Sigmoid colon (tissue), 7 donors: ENCODE measurements at places on chromosomes 13 and 19. TPM values are rescaled to one million over a fixed set of nuclear protein-coding genes. Genes with fewer than 3 reads are reported as not detected.

DNA sequence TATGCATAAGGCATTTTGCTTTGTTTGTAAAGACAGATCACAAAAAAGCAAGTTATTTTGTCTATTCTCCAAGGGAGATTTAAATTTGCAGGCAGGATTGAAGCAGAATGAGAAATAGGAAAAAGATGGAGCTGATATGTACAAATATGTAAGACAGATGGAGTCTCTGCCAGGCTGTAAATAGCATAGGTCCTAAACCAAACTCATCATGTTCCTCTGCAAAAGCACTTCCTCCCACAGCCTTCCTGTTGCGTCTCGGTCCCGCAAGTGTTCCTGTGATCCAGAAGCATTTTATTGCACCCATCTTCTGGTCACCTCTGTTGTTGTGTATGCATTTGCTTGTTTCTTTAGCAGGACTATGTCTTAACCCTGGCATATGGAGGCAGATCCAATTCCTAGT is 95.7 kb upstream of the CLDN10 start:
- H3K36me3 ChIP-seq: no peaks in the 10 kb centered on the region
- DNase-seq: no peak
- no peaks in the 10 kb centered on the region for H3K4me1 ChIP-seq
- H3K4me3 ChIP-seq: no peak overlapping the region
- H3K27me3 ChIP-seq: no peaks in the 10 kb centered on the region
- no peak overlapping the region for H3K27ac ChIP-seq

GRCh38 chr13:30846311-30846710 is 59.8 kb upstream of the MEDAG start:
- H3K4me3 ChIP-seq: no peak overlapping the region
- H3K27ac ChIP-seq: no peak overlapping the region
- H3K4me1 ChIP-seq: no peaks in the 10 kb centered on the region
- H3K27me3 ChIP-seq: no peaks in the 10 kb centered on the region
- no peak for DNase-seq
- no peaks in the 10 kb centered on the region for H3K36me3 ChIP-seq

GRCh38 chr19:1010586-1011510 is 10.1 kb downstream of the TMEM259 start:
- no peak overlapping the region for H3K27ac ChIP-seq
- H3K4me3 ChIP-seq: no peak overlapping the region
- no peaks in the 10 kb centered on the region for H3K27me3 ChIP-seq

DNA sequence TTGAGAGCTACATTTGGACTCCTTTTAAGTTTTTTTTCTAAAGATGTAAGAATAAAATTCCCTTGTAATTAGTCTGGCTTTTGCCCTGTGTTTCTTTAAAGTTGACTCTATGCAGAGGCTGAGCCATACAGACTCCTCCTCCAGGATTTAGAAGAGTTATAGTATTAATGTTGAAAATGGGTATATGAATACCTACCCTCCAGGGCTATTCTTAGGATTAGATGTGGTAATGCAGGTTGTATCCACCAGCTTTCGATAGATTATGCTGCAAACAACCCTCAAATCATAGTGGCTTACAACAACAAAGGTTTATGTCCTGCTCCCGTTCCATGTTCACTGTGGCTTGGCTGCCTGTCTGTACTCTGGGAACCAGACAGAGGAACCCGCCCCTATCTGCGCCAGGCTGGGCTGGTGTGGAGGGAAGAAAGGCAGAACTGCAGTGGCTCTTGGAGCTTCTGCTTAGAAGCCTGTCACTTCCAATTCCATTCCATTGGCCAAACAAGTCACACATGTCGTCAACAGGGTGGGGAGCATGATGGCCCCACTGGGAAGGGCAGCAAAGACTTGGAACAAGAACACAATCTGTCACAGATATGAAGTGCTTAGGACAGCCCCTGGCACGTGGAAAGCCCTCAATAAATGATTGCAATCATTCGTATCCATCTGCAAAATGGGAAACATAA is 290.8 kb downstream of the FOXO1 start:
- peak; percentile 72 for DNase-seq
- no peaks in the 10 kb centered on the region for H3K27me3 ChIP-seq
- H3K27ac ChIP-seq: no peak overlapping the region
- no peaks in the 10 kb centered on the region for H3K36me3 ChIP-seq
- peaks cover 11% of the 10 kb centered on the region for H3K4me1 ChIP-seq
- peak overlapping the region; percentile 19 for H3K4me3 ChIP-seq

GRCh38 chr19:43412441-43412840 is 2.2 kb upstream of the TEX101 start:
- no peak overlapping the region for H3K4me3 ChIP-seq
- no peaks in the 10 kb centered on the region for H3K36me3 ChIP-seq
- DNase-seq: no peak
- H3K27me3 ChIP-seq: no peaks in the 10 kb centered on the region
- no peaks in the 10 kb centered on the region for H3K4me1 ChIP-seq
- H3K27ac ChIP-seq: no peak overlapping the region

DNA sequence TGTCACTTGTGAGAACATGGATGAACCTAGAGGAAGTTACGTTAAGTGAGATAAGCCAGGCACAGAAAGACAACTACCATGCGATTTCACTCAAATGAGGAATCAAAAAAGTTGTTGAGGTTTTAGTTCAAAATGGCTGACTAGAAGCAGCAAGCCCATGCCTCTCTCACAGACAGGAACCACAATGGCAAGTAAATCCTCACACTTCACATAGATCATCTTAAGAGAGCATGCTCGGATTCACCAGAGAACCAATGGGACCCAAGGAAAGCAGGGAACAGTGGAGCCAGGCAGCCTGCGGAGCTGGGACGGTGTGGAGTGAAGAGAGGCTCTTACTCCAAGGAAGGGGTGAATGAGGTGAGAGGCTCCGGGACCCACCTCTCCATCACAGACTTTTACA is 581.0 kb downstream of the UQCRFS1 start:
- H3K27me3 ChIP-seq: no peaks in the 10 kb centered on the region
- no peaks in the 10 kb centered on the region for H3K4me1 ChIP-seq
- DNase-seq: no peak
- no peak overlapping the region for H3K4me3 ChIP-seq
- no peaks in the 10 kb centered on the region for H3K36me3 ChIP-seq
- no peak overlapping the region for H3K27ac ChIP-seq

GRCh38 chr13:29472332-29472961 is 123.0 kb downstream of the SLC7A1 start:
- no peak overlapping the region for H3K4me3 ChIP-seq
- no peaks in the 10 kb centered on the region for H3K36me3 ChIP-seq
- H3K27me3 ChIP-seq: no peaks in the 10 kb centered on the region

DNA sequence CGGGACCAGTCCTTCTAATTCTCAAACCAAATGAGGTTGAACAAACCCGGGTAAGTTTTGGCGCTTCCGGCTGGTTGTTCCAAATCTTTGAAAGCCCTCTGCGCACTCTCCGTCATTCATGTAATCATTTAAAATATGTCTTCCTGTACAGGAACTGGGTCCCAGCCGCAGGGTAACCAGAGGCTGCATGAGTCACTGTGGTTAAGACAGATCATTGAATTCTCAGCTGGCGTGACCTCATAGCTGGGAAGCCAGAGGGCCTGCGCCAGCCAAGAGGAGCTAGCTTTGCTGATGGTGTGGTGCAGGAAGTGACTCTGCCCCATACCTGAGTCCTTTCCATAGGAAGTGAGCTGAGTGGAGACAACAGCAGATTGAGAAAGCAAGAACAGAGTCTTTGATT is 135.2 kb downstream of the TSHZ3 start:
- no peaks in the 10 kb centered on the region for H3K4me1 ChIP-seq
- H3K27ac ChIP-seq: no peak overlapping the region
- no peak overlapping the region for H3K4me3 ChIP-seq
- no peaks in the 10 kb centered on the region for H3K36me3 ChIP-seq
- peak; percentile 76 for DNase-seq

DNA sequence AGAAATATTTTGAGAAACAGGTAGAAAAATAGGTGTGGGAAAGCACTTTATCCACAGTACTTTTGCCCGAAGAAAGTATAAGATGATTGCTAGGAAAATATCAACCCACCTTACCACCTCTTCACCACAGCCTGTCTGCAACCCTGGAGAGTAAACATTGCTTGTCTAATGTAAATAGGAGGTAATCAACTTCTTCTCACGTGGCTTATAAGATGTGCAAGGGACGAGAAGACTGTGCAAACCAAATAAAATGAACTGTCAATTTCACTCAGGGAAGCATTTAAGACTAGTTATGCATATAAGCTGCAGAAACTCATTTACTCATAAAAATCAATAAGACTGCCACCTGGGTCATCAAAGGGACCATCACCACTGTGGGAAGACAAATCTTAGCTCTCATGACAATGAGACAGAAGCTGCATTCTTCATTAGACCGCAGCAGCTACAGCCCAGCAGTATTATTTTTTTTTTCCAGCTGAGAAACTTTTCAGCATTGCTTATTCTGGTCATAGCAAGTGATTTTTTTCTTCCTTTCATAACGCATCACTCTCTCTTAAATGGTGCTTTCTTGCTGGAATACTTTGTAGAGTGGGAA is 807.7 kb upstream of the GPC6 start:
- H3K27me3 ChIP-seq: no peaks in the 10 kb centered on the region
- no peak overlapping the region for H3K4me3 ChIP-seq
- no peaks in the 10 kb centered on the region for H3K36me3 ChIP-seq
- no peak for DNase-seq
- no peaks in the 10 kb centered on the region for H3K4me1 ChIP-seq
- H3K27ac ChIP-seq: no peak overlapping the region

GRCh38 chr13:35891507-35892441 is 239.4 kb downstream of the DCLK1 start:
- no peak for DNase-seq
- no peaks in the 10 kb centered on the region for H3K36me3 ChIP-seq
- no peak overlapping the region for H3K27ac ChIP-seq
- H3K27me3 ChIP-seq: no peaks in the 10 kb centered on the region

DNA sequence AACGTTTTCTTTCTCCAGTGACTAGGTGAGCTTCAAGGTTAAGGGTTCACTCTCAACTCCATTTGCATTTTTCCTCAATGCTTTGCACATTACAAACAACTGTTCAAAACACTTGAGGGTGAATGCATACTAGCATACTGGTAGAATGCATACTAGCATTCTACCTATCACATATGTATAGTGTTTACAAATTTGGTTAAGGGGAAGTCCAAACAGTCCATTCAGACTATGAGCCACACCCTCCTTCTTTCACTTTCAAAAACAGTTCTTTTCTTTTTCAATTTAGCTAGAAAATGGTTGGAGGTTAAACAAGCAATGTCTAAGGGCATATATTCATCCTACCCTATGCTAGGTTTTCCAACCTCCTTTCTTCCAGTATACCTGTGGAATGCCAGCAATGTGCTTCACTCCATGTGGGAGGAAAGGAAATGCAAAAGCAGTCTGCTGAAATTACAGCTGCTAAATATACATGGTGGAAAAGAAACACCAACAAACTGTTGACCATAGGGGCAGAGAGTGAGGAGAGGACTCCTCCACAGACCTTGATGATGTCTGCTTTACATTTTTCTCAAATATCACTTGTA is 102.6 kb downstream of the DOCK9 start:
- no peak overlapping the region for H3K4me3 ChIP-seq
- H3K4me1 ChIP-seq: peaks cover 11% of the 10 kb centered on the region
- peaks cover 90% of the 10 kb centered on the region for H3K36me3 ChIP-seq
- no peaks in the 10 kb centered on the region for H3K27me3 ChIP-seq

The NTN5 gene
- not detected for total RNA-seq

The KLHL1 gene
- total RNA-seq: not detected

The GMIP gene
- 6.0 TPM for total RNA-seq

The THSD1 gene
- 4.3 TPM for total RNA-seq

The NCLN gene
- total RNA-seq: 16.1 TPM

The SCN1B gene
- 10.0 TPM for total RNA-seq

The ODAD3 gene
- not detected for total RNA-seq

The ETHE1 gene
- total RNA-seq: 52.8 TPM
